EH (cell line): ENCODE measurements at places on chromosomes 1 and 21.

- no peak for DNase-seq
Measured at GRCh38 chr1:247287460-247287859, 31.6 kb downstream of the VN1R5 start.

GRCh38 chr21:14817311-14817710 lies 247.5 kb downstream of the NRIP1 start:
- no peak for DNase-seq

GRCh38 chr1:100622037-100622436 lies 84.1 kb downstream of the GPR88 start:
- peak; percentile 99 for DNase-seq

DNA sequence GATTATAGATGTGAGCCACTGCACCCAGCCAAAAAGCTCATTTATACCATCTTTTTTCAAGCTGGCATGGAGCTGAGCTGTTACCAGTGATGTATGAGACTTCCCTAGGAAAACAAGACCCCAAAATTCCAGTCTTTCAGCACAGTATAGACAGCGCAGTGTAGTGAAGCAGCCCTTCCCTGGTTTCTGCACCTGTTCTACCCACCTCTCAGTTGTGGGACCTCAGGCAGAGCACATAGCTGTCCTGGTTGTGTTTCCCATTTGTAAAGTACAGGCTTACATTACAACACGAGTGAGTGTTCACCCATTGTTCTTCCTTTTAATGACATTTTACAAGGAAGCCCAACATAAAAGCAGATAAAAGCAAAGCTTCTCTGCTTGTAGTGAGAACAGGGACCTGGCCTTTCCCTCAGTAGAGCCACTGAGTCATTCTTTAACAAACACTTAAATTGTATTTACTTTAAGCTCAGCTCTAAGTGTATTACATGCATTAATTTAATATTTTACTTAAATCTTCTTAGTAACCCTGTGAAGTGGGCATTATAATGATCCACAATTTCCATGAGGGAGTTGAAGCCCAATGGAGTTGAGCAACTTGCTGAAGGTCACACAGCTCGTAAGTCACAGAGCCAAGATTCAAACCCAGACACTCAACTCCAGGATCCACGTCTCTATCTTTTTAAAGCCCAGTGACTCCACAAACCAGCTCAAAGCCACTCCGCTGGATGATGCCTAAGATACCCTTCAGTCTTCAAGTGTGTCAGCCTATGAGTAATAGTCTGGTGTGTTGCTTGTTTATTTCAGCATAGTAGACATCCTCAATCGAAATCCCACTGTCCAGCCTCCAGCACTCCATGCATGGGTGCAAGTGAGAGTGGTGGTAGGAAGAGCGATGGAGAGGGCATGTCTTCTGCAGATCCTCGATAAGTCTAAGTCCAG lies 40.5 kb upstream of the CAPZB start:
- DNase-seq, result no peak

DNA sequence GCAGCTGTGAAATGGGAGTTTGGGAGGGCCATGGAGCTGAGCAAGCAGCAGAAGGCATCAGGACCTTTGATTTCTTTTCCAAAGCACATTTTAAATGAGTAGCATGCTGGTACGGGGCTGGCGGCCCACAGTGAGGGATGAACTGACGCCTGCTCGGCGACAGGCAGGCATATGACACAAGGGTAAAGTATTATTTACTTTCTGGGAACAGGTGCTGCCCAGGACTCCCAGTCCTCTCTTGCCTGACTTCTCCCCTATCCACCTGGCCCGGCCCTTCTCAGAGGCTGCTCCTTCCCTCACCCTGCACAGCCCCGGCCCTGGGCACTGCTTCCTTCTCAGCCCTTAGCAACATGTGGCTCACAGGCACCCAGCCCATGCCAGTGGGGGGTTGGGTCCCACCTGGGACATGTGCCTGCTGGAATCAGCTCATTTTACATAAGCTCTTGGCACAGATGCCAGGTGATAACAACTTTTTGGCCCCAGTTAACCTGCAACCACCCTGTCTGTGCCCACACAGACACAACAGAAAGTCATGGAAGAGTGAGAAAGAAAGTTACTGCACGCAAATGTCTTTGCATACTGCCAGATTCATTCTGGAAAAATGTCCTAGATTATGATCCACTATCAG lies 112.3 kb upstream of the GADD45A start:
- DNase-seq, result no peak

DNA sequence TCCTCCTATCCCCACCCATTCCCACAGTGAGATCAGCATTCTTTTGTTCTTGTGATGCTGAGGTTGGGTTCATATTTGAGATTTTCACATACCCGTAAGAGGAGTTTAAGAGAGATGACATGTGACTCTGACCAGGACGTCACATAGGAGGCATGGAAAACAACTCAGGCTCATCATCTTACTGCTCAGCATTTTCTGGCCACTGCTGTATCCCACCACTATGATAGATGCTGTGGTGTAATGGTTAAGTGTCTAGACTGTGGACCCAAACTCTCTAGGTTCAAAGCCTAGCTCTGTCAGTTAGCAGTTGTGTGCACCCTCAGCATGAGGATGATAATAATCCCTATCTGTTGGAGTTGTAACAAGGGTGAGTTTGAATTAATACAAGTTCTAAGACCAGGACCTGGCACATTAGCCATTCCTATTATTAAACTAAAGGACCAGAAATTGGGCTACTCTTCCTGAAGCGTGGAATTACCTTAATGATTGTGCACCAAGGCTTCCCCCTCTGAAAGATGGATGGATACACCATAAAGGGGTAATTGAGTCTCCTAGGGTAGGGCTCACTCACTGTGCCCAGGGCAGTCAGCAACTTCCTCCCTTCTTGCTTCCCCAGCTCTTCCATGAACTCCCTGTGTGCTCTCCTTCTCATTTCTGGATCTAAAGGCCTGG lies 40.9 kb downstream of the LGR6 start:
- DNase-seq, result peak; percentile 65

GRCh38 chr1:173410794-173411236 lies 66.3 kb upstream of the PRDX6 start:
- no peak for DNase-seq

DNA sequence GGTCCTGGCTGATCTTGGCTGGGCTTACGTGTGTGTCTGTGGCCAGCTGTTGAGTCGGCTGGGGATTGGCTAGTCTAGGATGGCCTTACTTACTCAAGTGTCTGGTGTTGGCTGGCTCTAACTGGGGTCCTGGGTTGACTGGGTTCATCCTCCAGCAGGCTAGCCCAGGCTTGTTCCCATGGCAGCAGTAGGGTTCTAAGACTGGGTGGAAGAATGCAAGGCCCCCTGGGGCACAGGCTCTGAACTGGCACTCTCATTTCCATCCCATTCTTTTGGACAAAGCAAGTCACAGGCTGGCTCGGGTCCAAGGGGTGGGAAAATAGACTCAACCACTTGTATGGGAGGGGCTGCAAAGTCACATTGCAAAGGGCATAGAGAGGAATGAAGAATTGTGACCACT lies 7.9 kb upstream of the OPRD1 start:
- DNase-seq, result no peak

DNA sequence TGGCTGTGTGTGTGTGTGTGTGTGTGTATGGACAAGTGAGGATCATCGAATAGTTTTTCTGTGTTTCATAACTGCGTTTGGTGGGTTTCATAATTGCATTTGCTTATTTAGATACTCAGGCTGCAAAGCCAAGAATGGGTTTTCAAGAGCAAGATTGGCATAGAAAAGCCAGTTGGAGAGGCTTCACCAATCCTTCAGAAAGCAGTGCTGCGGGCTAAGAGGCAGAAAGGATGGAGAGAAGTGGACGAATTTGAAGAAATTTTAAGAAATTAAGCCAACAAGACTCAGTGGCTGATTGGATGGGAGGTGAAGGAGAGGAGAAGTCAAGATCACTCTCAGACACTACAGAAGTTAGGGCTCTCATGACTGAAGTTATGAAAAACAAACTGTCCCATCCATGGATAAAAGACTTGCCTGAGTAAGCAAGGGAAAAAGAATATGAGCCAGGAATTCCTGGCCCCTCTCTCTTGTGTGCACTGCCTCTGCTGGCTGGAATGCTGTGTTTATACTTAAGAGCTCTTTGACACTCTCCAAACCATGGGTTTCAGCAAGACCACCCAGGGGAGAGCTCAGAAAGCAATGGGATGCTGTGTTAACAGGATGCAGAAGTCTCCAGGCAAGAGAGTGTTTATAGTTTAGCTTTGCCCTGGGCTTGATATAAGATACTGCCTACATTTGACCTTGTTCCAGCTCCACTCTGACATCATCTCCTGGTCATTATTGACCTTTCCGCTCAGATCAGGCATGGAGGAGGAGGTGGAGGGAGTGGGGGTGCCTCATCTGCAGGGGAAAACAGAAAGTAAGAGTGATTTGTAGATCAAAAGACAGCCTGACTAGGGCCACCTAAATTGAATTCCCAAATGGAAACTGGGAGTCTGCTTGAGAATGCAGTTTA lies 232.0 kb upstream of the PLXNA2 start:
- peak; percentile 61 for DNase-seq

DNA sequence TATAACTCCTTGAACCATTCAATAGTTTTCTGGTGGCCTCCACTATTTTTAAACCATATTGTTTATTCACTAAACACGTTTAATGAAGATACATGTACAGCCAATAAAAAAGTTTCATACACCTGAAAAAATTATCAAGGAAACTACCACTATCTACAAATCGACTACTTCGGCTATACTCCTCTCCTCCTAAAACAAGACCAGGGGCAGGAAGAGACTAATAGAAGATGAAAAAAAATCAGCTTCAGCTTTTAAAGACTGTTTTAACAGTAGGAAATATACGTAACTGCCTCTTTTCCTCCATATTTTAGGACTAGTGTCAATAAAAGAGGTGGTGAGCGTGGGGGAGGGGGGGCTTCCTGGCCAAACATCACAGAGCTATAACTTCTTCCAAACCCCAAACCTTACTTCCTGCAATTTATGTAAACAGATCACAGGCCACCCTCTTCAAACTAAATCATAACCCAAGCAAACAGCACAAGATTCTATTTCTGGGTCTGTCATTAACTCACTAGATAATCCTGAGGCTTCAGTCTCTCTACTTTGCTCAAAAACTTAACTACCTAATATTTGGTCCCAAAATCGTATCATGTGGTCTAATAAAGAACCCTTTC lies 15.1 kb downstream of the FOXJ3 start:
- no peak for DNase-seq

DNA sequence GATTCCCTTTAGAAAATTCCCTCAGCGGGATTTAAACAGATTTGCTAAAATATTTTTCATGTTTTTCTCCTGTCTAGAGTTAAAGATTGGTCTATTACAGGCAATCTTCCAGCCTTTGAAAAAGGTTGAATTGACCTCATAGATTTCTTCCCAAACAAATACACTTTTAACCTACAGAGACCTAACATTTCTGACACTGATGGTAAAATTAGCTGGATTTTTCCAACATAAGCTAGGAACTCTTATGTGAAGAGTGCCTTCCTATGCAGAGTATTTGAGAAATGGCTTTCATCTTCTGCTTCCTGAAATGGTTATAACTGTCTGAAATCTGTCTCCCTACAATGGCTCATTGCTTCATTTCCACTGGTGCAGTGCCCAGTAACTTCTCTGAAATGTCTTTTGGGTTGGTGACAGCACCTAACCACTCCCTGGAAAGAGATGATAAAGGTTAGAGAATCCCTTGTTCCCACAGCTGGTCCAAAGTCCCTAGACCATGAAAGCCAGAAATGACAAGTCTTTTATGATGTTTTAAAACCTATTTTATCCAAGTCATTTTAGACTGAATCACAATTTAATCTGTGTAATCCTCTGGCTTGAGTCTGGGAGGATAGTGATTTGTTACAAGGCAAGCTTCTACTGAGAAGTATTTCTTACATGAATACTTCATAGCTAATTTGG lies 269.4 kb downstream of the BACH1 start:
- no peak for DNase-seq

DNA sequence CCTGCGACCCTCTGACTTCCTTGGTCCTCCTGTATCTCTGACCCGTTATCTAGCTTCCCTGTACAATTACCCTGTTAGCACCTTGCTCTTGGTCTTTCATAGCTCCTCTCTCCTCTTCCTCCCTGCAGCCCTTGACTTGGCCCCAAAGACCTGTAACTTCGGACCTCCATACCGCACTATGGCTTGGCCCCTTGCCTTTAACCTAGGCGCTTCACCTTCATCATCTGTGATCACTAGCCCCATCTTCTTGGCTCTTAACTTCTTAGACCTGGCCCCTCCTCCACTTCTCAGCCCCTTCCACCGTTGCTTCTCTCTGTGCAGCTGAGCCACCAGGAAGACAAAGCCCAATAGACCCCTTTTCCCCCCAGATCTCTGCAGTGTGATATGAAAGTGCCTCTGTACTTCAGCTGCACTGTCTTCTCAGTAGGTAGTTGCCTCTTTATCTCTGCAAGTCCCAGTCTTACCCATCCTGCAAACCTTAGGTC lies 740 bp downstream of the ZNF691 start:
- DNase-seq, result no peak

- no peak for DNase-seq
Measured at GRCh38 chr1:30005972-30006619, 717.3 kb downstream of the MATN1 start.

- DNase-seq, result peak; percentile 90
Measured at GRCh38 chr1:41758904-41759548, 159.7 kb downstream of the HIVEP3 start.

DNA sequence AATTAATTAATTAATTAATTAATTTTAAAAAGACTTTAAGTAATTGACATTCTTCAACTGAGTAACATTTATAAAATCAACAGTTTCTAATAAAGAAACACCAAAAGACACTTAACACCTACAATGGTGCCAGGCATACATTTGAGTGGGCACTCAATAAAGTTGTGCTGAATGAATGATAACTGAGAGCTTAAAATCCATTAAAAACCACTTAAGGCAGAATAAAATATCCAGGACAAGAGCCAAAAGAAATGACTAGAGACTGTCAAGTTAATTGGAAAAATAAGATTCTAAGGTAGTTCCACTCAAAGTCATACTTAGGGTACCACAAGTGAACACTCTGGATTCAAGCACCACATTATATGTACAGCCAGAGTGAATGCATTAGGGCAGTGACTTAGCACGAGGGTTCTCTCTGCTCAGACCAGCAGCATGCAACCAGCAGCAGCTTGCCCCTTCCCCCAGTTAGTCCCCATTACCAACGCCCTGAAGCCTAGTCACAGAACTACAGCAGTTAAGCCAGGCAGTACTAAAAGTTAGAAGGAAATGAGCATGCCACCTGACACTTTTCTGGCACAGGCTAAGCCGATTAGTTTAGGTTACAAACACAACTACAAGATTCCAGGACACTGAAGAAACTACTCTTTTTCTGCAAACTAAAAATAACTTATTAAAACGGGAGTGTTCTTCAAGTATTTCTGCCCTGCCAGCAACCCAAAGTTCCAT lies 46.5 kb downstream of the LUZP1 start:
- DNase-seq, result peak; percentile 89

GRCh38 chr1:43274125-43274803 lies 4.5 kb downstream of the TMEM125 start:
- DNase-seq, result peak; percentile 69

DNA sequence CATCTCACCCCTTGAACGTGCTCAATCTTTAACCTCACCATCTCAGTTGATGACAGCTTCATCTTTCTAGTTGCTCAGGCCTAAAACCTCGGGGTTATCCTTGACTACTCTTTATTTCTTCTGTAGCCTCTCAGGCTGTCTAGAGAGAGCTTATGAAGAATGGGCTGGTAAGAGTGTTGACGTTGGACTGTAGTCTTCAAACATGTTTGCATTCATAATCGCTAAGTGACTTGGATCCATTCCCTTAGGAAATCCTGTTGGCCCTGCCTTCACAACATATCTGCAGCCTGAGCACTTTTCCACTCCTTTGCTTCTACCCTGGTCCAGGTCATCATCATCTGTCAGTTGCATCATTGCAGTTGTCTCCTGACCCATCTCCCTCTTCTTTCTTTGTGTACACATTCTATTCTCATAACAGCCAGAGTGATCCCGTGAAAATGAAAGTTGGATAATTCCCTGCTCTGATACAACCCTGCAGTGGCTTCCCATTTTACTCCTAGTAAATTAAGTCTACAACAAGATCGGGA lies 10.5 kb downstream of the UCK2 start:
- no peak for DNase-seq
